ENCODE measurements at places on chromosomes 3 and 15. TPM values are rescaled to one million over a fixed set of nuclear protein-coding genes. Genes with fewer than 3 reads are reported as not detected.

DNA sequence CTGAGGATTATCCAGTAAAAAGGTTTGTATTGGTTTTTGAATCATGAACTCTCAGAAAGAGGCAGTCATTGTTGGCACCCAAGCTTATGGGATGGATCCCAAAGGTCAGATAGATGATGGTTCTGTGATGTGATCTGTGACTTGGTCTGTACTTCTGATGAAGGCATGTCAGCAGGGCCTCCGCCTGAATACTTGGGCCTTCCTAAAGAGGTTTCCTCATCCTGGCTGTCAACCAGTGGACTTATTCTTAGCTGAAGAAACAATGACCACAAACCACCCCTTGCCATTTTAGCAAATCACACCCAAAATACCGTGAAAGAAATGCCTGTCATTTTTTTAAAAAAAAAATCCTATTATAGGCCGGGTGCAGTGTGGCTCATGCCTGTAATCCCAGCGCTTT lies 48.2 kb upstream of the SLC9A9 start:
- H3K4me3 ChIP-seq, result no peak overlapping the region
- H3K4me1 ChIP-seq, result no peaks in the 10 kb centered on the region
- H3K27me3 ChIP-seq, result peaks cover 11% of the 10 kb centered on the region
- peak; percentile 46 for DNase-seq
- no peaks in the 10 kb centered on the region for H3K36me3 ChIP-seq
- no peak overlapping the region for H3K27ac ChIP-seq

The PPP4R2 gene
- 105 TPM for total RNA-seq

The SEMA3G gene
- 0.21 TPM for total RNA-seq

- H3K4me3 ChIP-seq, result no peak overlapping the region
- H3K27me3 ChIP-seq, result no peaks in the 10 kb centered on the region
- peaks cover 6% of the 10 kb centered on the region for H3K4me1 ChIP-seq
- peaks cover 4% of the 10 kb centered on the region for H3K36me3 ChIP-seq
Observed at GRCh38 chr3:100030346-100030745, 84.0 kb downstream of the FILIP1L start.

The SHF gene
- total RNA-seq, result 16.1 TPM

The TPRG1 gene
- total RNA-seq, result 25.9 TPM

The DPP8 gene
- total RNA-seq, result 36.0 TPM

The CCDC13 gene
- 0.16 TPM for total RNA-seq

GRCh38 chr3:153137626-153138025 lies 24.4 kb upstream of the RAP2B start:
- H3K27ac ChIP-seq, result peak overlapping the region; percentile 23
- no peaks in the 10 kb centered on the region for H3K36me3 ChIP-seq
- H3K4me1 ChIP-seq, result peaks cover 24% of the 10 kb centered on the region
- DNase-seq, result no peak
- peaks cover 3% of the 10 kb centered on the region for H3K27me3 ChIP-seq

DNA sequence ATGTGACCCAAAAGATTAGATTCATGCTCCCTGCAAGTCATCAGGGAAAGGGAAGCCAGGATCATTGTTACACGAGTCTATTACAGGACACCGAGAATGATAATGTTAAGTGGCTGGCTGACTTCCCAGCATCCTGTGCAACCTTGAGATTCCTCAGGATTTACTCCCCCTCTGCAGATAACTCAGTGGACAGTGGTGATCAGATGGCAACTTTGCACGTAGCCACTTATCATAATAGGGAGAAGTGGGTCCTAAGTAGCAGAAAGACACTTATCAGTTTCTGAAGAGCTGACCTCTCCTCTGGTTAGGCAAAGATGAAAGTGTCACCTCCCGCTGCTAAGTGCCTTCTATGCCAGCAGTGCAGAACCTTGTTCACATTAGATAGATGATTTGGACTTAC lies 6.7 kb upstream of the TMPRSS7 start:
- no peak for DNase-seq
- H3K4me3 ChIP-seq, result no peak overlapping the region
- no peaks in the 10 kb centered on the region for H3K36me3 ChIP-seq
- no peaks in the 10 kb centered on the region for H3K4me1 ChIP-seq

DNA sequence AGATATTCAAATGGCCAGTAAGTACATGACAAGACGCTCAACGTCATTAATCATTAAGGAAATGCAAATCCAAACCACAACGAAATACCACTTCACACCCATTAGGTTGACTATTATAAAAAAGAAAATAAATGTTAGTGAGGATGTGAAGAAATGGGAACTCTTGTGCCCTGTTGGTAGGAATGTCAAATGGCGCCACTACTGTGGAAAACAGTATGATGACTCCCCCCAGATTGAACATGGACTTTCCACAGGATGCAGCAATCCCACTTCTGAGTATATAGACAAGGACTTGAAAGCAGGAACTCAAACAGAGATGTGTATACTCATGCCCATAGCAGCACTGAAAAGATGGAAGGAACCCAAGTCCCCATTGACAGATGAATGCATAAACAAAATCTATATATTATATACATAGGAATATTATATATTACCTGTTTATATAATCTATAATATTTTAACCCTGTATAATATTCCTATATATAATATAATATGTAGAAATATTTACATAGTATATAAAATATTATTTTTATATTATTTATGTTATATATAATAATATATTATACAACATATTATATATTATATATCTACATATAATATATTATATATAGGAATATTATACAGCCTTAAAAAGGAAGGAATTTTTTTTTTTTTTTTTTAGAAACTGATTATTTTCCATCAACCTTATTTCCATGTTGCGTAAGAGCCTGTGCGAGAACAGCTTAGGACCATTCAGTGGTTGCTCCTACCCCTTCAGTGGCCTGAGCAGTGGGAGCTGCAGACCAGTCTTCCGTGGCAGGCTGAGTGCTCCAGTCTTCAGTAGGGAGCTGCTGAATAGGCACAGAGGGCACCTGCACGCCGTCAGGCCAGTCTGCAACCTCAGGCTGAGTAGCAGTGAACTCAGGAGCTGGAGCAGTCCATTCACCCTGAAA lies 17.6 kb upstream of the PIGZ start:
- H3K4me1 ChIP-seq, result no peaks in the 10 kb centered on the region
- H3K36me3 ChIP-seq, result no peaks in the 10 kb centered on the region
- H3K27me3 ChIP-seq, result peaks cover 11% of the 10 kb centered on the region

DNA sequence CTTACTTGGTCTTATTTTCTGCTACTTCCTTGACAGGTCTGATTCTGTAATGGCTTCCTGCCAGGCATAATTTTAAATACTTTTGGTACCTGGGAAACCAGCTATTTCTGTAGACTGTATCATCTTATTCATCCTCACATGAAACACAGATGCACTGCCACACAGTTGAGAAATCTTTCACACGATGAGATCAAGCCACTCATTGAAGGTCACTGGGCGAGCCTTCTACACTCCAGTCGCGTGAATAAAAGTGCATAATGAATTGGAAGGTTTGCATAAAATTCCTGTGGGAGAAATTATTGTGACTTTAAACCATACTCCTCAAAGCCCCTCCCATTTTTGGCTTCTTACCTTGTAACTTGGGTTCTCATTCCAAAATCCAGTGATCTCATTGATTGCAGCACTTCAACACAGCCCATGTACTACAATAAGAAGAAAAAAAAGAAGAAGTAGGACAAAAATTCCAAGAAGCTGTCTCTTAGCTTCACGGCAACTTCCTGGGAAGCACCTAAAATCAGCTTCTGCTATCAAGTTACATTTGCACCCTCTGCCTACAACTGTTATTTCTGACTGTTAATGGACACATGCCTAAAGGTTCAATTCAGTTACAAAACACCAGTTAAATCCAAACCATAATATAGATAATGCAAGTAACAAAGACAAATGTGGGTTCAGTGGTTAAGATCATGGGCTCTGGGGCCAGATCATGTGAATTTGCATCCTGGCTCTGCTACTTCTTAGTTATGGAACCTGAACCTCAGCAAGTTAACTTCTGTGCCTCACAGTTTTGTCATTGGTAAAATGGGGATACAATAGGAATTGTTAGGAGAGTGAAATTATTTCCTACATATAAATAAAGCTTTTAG lies 39.0 kb downstream of the SHC4 start:
- peak overlapping the region; percentile 33 for H3K4me3 ChIP-seq
- H3K36me3 ChIP-seq, result peaks cover 46% of the 10 kb centered on the region
- peak overlapping the region; percentile 97 for H3K27ac ChIP-seq
- H3K4me1 ChIP-seq, result peaks cover 55% of the 10 kb centered on the region

The CA12 gene
- total RNA-seq, result 0.63 TPM

GRCh38 chr3:42314411-42314810 lies 48.4 kb upstream of the CCK start:
- H3K4me3 ChIP-seq, result no peak overlapping the region
- no peaks in the 10 kb centered on the region for H3K27me3 ChIP-seq
- H3K4me1 ChIP-seq, result no peaks in the 10 kb centered on the region
- no peak for DNase-seq
- H3K36me3 ChIP-seq, result peaks cover 4% of the 10 kb centered on the region

DNA sequence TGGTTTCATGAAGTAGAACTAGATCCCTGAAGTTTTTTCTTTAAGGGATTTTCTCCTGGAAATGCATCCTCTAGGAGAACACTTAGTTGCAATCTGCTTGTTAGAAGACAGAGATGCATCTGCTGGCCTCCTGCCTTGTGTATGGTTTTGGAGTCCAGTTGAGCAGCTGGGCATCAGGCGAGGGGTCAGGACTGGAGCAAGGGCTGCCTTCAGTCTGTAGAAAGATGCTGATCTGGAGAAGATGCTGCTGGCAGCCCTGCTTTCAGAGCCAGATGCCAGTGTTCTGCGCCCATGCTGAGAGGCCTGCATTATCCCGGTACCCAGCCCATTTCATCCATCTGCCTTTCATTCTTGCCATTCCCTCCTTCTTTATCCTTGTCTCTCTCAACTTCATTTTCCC lies 77.4 kb downstream of the CHCHD6 start:
- peaks cover 6% of the 10 kb centered on the region for H3K4me1 ChIP-seq
- H3K27me3 ChIP-seq, result no peaks in the 10 kb centered on the region
- no peak overlapping the region for H3K27ac ChIP-seq
- H3K4me3 ChIP-seq, result no peak overlapping the region
- no peak for DNase-seq

DNA sequence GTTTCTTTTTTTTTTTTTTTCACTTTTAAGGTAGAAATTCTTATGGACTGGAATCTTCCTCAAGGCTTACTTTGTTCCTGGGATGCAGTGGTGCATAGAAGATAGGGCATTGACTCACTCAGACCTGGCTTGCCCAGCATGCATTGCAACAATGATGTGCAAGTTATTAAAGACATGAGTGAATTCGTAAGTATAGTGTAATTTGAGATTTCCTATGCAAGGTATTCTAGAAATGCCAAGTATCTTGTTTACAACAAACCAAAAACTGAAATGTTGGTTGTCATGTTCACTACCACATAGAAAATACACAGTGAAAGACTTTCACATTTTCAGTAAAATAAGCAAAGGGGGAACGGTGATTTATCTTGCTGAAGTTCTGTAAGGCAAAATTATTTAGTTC lies 56.5 kb upstream of the FNDC3B start:
- H3K27ac ChIP-seq, result no peak overlapping the region
- peaks cover 4% of the 10 kb centered on the region for H3K4me1 ChIP-seq
- no peak for DNase-seq
- no peaks in the 10 kb centered on the region for H3K36me3 ChIP-seq
- H3K4me3 ChIP-seq, result no peak overlapping the region

GRCh38 chr3:173030273-173030672 lies 110.8 kb downstream of the SPATA16 start:
- no peak overlapping the region for H3K27ac ChIP-seq
- H3K4me1 ChIP-seq, result no peaks in the 10 kb centered on the region
- H3K27me3 ChIP-seq, result no peaks in the 10 kb centered on the region
- DNase-seq, result no peak
- no peak overlapping the region for H3K4me3 ChIP-seq

- H3K4me3 ChIP-seq, result no peak overlapping the region
- H3K27me3 ChIP-seq, result no peaks in the 10 kb centered on the region
- no peak for DNase-seq
- no peak overlapping the region for H3K27ac ChIP-seq
Observed at GRCh38 chr3:183845608-183846288, 20.4 kb upstream of the MAP6D1 start.

GRCh38 chr3:32302601-32303398 lies 64.3 kb downstream of the CMTM8 start:
- H3K27ac ChIP-seq, result peak overlapping the region; percentile 82
- no peaks in the 10 kb centered on the region for H3K27me3 ChIP-seq
- peaks cover 10% of the 10 kb centered on the region for H3K36me3 ChIP-seq
- peak overlapping the region; percentile 64 for H3K4me3 ChIP-seq

The EIF5A2 gene
- total RNA-seq, result 9.7 TPM

DNA sequence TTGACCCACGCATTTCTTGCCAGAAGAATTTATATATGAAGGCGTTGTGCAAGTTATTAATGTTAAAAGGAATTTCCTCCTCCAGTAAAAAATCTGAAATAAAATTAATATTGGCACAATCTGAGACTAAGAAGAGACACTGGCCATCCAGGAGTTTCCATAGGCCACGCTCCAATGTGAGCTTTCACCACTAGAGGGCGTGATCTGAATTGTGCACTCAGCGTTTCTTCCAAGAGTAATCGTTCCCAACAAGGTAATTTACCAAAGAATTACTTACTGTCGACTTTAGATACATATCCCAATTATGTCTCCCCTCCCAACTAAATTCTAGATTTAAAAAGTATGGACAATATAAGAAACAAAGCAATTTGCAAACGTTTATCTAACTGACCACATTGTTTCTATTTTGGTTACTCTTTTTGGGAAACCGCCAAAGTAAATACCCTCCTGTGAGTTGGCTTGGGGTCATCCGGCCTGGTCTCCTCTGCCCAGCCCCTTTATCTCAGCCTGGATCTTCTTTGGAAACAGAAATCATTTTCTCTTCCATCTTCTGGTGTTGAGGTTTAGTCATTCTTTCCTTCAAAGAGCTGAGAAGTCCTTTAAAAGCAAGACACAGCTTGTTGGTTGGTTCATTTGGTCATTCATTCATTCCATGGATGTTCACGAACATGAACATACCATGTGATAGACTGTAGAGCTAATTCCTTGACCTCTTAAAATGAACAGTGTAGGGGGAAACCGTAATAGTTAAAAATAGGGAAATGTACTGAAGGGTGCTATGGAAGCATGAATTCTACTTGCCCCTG lies 26.2 kb downstream of the POLR2M start:
- DNase-seq, result peak; percentile 84
- H3K27me3 ChIP-seq, result peaks cover 3% of the 10 kb centered on the region
- H3K27ac ChIP-seq, result no peak overlapping the region
- no peak overlapping the region for H3K4me3 ChIP-seq

Measured in activated CD4-positive, alpha-beta T cell treated with anti-CD3 and anti-CD28 coated beads, Interleukin-2, amount 10 ng/mL, durations not matched to agents 24 days and 14 days (primary cell).